Stimulated activated CD8-positive, alpha-beta memory T cell treated with anti-CD3 and anti-CD28 coated beads, Interleukin-15, amount 100 ng/mL, for 4 hours (primary cell): ENCODE measurements at places on chromosomes 3 and 15.

- DNase-seq = no peak
Measured at GRCh38 chr3:111954228-111954990, 24.4 kb upstream of the ABHD10 start.

GRCh38 chr3:129015388-129016105, 14.4 kb downstream of the EFCC1 start:
- no peak for DNase-seq

GRCh38 chr15:65969865-65970816, 100.8 kb downstream of the RAB11A start:
- DNase-seq = no peak

GRCh38 chr15:87609894-87610293, 646.6 kb downstream of the NTRK3 start:
- DNase-seq = no peak

DNA sequence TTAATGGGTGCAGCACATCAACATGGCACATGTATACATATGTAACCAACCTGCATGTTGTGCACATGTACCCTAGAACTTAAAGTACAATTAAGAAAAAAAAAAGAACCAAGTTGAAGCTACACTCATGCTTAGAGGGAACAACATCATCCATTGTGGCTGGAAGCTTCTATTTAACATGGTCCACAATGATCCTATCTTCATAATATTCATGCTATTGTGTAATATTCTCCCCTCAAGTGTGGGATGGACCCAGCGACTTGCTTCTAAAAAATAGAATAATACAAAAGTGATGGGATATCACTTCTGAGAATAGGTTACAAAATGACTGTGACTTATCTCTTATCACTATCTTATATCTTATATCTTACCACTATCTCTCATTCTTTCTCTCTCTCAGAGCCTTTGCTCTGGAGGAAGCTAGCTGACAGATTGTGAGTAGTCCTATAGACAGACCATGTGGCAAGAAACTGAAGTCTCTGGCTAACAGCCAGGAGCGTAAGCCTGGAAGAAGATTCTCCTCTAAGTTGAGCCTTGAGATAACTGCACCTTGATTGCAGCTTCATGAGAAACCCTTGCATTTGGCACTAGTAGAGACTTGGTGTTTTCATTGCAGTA, 198.5 kb upstream of the MRPL3 start:
- DNase-seq = no peak

GRCh38 chr15:51200792-51201191, 106.1 kb upstream of the TNFAIP8L3 start:
- DNase-seq = no peak

GRCh38 chr15:87618203-87618725, 638.3 kb downstream of the NTRK3 start:
- no peak for DNase-seq

- no peak for DNase-seq
Measured at GRCh38 chr3:105647047-105647446, 221.8 kb downstream of the CBLB start.

- DNase-seq = no peak
Measured at GRCh38 chr15:62624547-62625378, 417.8 kb upstream of the TPM1 start.

GRCh38 chr3:101325393-101326134, 5.2 kb upstream of the IMPG2 start:
- no peak for DNase-seq

- no peak for DNase-seq
Measured at GRCh38 chr3:127291611-127292010, 3.8 kb upstream of the PRR20G start.

DNA sequence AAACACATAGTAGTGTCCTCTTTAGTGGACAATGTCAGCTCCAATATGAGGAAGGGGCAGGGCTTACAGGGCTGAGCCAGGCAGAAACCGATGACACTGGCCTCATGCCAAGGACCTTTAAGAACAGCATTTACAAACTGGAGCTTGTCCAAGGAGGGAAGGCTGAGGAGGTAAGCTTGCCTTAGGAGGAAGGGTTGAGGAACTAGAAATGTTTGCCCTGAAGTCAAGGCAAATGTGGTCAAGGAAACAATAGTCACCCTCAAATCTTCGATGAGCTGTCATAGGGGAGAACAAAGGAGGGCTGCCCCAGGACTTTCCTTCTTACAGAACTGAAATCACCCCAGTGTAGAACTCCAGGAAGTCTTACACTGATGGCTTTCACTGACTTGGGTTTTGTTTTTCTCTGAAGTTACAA, 136.4 kb downstream of the LIPC start:
- DNase-seq = no peak

- DNase-seq = no peak
Measured at GRCh38 chr15:31079519-31079918, 22.0 kb downstream of the TRPM1 start.

DNA sequence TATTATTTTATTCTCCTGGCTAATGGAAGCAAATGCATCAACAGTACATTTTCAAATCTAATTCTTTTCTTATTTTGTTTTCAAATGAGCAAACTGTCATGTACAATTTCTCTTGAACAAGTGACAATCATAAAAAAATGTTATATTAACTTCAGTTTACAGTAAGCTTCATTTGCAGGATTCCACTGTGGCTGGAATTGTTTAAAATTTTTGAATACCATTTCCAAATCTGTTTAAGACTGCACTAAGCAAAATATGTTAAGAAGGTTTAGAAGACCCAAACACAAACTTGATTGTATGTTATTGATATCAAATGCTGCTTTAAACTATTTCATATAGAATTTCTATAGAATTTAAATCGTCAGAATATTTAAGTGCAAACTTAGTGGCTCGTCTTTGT, 92.8 kb downstream of the ZNF280D start:
- no peak for DNase-seq

- peak; percentile 65 for DNase-seq
Measured at GRCh38 chr3:18444595-18445400, 19.7 kb upstream of the SATB1 start.

- no peak for DNase-seq
Measured at GRCh38 chr3:37030588-37030987, 37.3 kb downstream of the MLH1 start.

DNA sequence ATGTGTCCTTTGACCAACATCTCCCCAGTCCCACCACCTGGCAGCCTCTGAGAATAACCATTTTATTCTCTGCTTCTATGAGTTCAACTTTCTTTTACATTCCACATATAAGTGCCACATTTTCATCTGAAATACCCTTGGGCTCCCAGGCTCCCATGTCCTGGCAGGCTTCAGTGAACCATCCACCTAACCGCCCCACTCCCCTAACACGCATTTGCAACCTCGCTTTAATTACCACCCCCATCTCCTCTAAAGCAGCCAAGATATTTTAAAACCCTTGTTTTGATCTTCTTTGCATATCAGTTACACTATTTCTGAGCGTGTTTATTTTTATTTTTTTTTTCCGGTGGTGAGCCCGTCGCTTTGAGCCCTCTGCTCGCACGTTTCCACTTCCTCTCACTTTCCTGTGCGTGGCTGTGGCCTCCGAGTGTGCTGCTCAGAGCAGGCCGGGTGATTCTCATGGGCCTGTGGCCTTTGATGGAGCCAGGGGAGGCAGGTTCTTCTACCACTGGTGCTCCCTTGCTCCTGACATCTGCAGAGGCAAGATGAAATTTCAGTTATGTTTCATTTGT, 195.4 kb upstream of the LPP start:
- no peak for DNase-seq

DNA sequence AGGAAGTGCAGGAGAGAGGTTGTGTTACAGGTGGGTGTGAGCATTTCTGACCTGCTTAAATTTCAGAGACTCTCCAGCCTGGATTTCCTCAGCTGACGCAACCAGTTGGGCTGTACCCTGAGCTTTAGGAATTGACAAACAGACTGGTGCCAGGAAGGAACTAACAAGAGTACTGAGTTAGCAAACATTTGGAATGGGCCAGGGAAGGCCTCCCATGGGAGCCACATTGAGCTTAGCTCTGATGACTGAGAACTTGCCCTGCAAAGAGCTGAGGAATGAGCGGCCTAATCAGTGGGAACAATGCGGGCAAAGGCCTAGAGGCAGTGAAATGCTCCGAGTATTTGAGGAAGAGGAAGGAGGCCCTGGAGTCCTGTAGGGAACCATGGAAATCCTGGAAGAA, 254.2 kb downstream of the FEZF2 start:
- DNase-seq = no peak

GRCh38 chr3:52798978-52799476, 4.4 kb downstream of the ITIH3 start:
- DNase-seq = no peak

- no peak for DNase-seq
Measured at GRCh38 chr15:55320238-55320550, 1.2 kb downstream of the PIGB start.

DNA sequence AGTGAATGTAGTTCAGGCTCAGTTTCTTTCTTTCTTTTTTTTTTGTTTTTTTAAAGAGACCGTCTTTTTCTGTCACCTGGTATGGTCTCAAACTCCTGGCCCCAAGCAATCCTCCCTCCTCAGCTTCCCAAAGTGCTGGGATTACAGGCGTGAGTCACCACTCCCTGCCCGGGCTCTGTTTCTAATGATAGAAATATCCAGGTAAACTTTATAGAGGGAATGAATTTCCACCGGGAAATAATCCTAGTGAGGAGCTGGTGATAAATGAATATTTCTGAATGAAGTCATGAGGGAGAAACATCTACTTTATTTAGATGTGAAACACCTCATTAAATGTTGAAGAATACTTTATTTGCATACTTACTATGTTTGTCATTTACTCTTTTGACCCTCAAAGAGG, 7.2 kb downstream of the RNF13 start:
- DNase-seq = no peak

DNA sequence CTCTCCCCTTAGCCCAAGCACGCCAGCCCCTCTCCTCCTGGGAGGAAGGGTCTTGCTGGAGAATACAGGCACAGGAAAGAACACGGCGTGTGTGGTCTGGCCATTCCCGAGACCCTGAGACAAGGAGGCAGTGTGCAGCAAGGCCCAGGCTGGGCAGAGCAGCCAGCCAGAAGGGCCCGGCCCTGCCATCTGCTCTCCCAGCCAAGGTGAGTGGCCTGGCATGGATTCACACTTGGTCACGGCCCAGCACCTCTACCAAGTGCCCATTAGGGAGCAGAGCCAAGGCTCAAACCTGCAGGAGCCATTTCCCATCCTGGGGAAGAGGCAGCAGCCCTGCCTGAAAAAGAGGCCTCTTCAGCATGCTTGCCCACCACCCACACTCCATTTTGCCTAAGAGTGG, 28.6 kb downstream of the MEGF11 start:
- DNase-seq = no peak

DNA sequence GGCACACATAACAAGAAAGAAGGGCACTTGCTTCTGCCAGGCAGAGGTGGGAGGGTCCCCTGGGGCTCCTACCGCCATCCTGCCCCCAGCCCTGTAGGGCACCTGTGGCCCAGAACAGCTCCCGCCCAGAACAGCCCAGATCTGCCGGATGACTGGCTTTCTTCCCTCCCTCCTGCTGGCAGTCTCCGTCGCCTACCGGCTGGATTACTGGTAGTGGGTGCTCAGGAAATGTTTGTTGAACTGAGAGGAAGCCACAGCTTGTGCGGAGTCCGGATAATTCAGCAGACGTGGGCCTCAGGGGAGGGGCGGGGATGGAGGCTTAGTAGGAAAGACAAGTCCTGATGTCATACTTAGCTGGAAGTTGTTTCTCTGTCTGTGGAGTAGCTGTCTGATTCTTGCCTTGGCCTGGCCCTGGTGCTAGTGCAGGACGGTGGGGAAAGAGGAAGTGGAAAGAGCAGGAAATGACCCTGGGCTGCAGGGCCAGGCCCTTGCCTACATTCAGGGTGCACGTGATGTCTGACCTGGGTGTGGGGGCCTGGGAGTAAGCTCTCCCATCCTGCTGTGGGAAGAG, 6.7 kb downstream of the CCDC9B start:
- no peak for DNase-seq

- peak; percentile 20 for DNase-seq
Measured at GRCh38 chr3:106333911-106334618, 465.3 kb upstream of the CBLB start.

GRCh38 chr15:90711842-90712241, 5.3 kb upstream of the BLM start:
- no peak for DNase-seq

DNA sequence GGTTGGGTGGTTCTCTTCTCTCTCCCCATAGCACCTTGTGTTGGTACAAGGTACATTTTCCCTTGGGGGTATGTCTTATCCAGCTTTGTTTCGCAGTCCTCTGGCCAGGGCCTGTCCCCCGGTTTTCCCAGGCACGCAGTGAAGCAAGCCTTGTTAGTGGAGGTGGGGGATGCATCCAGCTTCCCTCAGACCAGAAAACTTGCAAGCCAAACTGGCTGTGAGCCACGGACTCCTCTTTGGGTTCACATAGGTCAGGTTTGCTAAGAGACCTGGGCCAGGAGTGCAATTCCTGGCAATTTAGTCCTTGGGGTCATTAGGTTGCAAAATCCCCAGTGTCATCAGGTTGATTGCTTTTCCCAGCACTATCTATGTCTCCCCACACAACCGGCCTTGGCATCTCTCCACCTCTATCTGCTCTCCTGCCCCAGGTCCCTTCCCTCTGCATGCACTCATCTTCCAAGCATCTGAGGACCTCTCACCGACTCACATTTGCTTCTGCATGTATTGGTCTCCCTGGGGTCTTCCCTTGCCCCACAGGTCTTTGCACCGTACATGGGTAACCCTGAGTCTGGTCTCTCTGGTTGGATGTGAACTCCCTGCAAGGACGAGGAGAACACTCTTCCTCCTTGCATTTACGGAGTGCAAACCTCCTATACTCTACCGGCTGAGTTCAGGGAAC, 34.2 kb downstream of the BCL2L10 start:
- DNase-seq = no peak

DNA sequence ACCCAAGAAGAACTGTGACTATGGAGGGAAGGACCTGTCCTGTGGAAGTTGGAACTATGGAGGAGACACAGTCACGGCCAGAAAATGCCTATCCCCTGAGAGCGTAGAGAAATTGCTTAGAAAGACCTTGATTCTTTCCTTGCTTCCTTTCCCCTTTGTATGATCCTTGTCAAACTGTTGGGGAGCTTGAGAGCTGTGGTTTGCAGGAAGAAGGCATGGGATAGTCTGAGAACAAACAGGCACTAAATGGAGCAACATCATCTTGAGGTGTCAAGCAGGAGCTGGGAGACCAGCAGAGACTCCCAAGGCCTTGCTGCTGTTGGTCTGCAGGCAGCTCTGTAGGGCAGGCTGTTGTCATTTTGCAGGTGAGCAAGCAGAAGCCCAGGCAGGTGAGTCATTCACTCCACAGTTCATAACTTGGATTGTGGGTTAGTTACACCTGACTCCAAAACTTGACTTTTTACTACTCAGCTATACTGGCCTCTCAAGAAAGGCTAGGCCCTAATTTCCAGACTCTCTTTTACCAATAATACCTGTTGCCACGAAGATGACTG, 298.9 kb downstream of the LRTM1 start:
- DNase-seq = no peak

- no peak for DNase-seq
Measured at GRCh38 chr3:42673082-42673481, 12.3 kb upstream of the KLHL40 start.

DNA sequence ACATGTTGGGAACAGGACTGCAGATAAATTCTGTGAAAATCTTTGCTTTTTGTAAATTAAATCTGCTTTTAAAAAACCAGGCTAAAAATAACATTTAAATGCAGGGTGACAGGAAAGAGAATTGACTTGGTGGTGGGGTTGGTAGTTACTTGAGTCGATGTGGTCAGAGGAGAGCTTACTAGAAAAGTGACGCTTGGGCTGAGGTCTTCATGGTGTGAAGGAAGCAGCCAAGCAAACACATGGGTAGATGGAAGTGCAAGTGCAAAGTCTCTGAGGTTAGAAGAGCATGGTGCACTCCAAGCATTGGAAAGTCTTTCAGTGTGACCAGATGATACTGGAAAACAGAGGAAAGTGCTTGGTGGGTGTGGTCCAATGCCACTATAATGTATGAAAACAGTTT, 86.4 kb upstream of the THBS1 start:
- no peak for DNase-seq

- no peak for DNase-seq
Measured at GRCh38 chr15:36449084-36449661, 130.3 kb upstream of the CDIN1 start.
